ENCODE measurements at places on chromosomes 6 and 20.

DNA sequence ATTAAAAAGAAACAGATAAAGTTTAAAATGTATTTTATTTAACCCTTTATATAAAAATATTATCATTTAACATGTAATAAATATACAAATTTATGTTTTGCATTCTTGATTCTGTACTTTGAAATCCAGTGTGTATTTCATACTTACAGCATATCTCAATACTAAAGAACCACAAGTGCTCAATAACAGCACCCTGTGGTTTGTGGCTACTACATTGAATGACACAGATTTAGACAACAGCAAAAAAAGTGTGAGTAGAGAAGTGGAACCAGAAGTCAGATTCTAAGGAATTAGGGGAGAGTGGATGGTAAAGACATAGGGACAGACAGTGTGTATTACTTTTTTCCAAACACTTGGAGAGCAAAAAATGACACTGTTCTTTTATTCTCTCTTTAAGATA is 524.5 kb downstream of the BMP2 start:
- no peak for DNase-seq

GRCh38 chr20:56223352-56223751 is 25.2 kb upstream of the MC3R start:
- no peak for DNase-seq

- no peak for DNase-seq
Measured at GRCh38 chr20:41204304-41205265, 67.2 kb downstream of the PLCG1 start.

DNA sequence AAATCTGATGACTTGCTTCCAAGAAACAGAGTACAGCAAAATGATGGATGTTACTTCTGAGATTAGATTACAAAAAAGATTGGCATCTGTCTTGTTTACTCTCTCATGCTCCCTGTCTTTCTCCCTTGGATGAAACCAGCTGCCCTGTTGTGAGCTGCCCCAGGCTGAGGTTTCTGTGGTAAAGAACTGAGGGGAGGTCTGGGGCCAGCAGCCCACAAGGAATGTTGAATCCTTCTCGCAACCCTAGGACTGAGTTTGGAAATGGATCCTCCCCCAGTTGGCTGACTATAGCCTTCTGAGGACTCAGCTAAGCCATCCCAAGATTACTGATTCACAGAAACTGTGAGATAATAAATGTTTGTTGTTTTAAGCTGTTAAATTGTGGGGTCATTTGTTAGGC is 5.6 kb upstream of the HECA start:
- no peak for DNase-seq

DNA sequence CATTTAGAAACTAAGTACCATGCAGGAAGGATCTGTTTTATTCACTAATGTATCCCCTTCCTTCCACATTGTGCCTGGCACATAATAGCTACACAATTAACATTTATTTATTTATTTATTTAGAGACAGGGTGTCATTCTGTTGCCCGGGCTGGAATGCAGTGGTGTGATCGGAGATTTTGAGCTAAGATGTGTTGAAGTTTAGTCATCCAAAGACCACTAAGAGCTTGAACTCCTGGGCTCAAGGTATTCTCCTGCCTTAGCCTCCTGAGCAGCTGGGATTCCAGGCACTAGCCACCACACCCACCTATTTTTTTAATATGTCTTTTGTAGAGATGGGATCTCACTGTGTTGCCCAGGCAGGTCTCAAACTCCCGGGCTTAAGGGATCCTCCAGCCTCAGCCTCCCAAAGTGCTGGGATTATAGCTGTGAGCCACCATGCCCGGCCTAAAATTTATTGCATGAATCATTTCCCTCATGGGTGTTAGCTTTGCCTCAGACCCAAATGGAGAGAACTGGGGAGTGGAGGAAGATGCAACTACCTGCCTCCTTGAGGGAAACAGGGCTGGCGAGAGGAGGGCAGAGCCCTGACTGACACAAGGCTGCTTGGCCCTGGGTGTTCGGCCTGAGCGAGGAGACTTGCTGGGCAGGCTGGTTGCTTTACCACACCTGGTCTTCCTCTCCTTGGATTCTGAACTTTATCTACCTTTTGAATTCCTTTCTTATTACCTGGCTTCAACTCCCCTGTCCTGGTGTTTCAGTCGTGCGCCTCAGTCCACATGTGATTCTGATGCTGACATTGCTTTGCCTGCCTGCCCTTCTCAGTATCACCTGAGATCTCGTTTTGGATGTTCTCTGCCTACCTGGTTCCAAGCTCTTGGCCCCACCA is 1.7 kb upstream of the DYNLT1 start:
- no peak for DNase-seq

GRCh38 chr20:64217539-64218221 is 37.9 kb upstream of the PCMTD2 start:
- no peak for DNase-seq

- DNase-seq: no peak
Measured at GRCh38 chr6:139349464-139350020, 24.9 kb downstream of the CITED2 start.

- DNase-seq: no peak
Measured at GRCh38 chr6:169158174-169158573, 95.5 kb downstream of the THBS2 start.

- no peak for DNase-seq
Measured at GRCh38 chr20:53940907-53941545, 129.4 kb downstream of the BCAS1 start.

DNA sequence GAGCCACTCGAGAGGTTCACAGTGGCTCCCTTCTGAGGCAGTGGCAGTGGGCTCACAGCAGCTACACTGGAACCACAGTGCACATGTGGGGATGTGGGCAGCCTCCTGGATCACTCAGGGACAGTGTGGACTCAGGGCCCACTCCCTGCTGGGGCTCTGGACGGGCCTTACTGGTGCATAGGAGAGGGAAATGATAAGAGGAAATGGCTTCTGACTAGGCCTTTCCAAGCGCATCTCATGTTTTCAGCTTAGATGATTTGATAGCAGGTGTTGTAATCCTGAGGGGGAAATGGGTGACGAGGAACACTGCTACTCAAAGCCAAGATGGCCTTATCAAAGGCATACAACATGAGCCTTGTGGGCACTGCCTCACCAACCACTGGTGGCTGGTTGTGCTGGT is 44.0 kb downstream of the PANK2 start:
- DNase-seq: no peak

DNA sequence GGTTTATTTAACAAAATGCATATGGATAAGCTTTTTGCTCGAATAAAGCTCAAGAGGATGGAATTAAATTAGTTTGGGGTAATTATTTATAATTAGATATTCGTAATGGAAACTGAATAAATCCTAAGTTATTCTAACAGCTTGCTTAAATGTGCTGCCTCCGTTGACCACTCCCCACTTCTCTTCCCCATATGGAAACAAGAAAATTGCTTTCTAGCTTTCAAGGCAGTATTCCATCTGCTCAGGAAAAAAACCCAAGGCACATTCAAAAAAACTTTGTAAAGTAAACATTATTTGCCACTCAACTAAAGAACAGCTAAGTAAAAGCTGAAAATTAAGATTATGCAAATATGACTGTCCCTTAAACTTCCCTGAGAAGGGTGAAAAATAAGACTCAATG is 369.2 kb downstream of the HAO1 start:
- DNase-seq: no peak

GRCh38 chr20:5400164-5400762 is 83.5 kb upstream of the PROKR2 start:
- DNase-seq: no peak

- no peak for DNase-seq
Measured at GRCh38 chr6:133266186-133266585, 25.0 kb downstream of the EYA4 start.

GRCh38 chr6:3841066-3841454 is 8.1 kb upstream of the FAM50B start:
- DNase-seq: no peak

DNA sequence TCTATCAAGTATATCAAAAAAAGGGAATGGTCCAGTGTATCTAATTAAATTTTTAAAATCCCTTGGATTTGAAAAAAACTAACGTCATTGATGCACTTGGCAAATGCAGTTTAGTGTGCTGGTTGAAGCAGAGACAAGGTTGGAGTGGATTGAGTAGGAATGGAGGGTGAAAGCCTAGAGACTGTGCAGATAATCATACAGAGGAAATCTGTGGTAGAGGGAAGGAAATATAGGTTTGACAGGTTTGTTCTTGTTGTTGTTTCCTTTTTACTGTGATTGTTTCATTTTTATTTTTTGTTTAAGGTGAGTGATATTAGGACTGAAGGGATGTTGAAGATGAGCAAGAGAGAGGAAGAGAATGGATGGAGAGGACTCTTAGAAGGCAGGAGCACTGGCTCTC is 29.0 kb upstream of the L3MBTL3 start:
- DNase-seq: no peak

DNA sequence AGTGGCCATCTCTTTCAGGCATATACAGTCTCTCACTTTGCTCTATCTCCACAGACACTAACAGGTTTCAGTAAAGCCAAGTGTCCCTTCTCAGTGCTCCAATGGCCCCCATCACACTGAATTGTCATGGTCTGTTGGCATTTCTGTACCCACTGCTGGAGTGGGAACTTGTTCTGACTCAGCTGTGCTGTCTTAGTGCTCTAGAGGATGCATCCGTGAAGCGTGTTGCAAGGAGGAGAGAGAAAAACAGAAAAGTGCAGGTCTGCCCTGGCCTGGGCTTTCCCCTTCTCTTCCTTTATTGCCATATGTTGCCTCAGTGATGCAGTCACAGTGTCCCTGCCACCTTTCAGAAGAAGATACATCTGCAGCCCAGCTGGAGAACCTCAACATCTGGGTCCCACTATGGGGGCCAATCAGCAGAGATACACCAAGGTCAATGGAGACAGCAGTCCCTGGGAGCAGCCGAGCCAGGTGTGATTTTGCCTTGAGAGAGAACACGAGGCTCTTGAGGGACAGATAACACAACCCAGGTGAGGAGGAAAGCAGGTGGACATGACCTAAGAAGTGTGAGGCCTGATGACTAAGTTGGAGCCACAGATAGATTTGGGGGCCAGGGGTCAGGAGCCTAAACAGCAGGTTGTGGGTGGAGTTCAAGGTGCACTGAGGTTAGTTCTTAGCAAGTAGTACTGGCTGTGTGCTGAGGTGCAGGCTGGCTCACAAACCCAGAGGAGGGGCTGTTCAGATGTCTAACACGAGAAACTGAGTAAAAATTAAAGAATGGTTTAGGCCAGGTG is 5.6 kb upstream of the PLCG1 start:
- DNase-seq: no peak

DNA sequence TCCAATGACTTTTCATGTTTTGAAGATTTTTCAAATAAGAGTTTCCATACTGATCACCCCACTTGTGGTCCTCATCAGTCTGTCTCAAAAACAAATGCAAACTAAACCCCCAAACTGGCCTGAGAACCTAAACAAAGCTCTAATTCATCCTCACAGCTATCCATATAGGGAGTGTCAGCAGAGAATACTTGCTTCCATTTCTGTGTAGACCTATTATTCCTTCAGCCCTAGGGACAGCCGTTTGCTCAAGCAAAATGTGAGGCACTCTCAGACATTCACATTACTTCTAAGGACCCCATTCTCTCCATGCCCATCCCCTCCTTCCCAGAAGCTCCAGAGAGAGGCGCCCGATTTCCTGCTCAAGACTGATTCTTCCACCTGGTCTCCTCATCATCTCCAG is 24.6 kb downstream of the DNAAF9 start:
- DNase-seq: no peak

Measured in GM04504 (cell line).